ENCODE measurements at places on chromosomes 5 and 9. TPM values are rescaled to one million over a fixed set of nuclear protein-coding genes. Genes with fewer than 3 reads are reported as not detected.

NXNL2 gene
- 0.31 TPM for total RNA-seq

DNA sequence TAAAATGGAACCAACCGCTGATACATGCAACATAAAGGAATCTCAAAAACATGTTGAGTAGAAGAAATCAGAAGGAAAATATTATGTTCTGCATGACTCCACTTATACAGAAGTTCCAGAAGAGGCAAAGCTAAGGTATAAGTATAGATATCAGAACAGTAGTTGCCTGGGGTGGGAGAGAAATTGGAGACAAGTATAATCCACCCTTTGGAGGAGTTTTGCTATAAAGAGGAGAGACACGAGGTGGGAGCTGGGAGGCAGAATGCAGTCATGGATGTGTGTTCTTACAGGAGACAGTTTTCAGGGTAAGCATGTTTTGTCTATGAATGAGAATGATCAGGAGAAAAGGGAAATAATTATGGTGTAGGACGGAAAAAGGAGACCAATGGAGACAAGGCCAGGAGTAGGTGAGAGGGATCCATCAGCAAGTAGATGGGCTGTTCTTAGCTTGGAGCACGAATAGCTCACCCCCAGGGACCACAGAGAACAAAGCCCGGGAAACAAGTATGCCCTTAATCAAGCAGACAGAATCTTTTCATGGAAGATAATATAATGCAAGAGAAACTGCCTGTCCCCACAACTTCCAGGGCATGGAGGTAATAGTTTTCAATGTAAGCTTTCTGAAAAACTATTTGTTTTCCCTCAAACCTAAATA is 72.2 kb downstream of the MED27 start:
- no peak for DNase-seq

GRCh38 chr5:120516805-120517204 is 52.7 kb downstream of the PRR16 start:
- DNase-seq, result peak; percentile 37

DNA sequence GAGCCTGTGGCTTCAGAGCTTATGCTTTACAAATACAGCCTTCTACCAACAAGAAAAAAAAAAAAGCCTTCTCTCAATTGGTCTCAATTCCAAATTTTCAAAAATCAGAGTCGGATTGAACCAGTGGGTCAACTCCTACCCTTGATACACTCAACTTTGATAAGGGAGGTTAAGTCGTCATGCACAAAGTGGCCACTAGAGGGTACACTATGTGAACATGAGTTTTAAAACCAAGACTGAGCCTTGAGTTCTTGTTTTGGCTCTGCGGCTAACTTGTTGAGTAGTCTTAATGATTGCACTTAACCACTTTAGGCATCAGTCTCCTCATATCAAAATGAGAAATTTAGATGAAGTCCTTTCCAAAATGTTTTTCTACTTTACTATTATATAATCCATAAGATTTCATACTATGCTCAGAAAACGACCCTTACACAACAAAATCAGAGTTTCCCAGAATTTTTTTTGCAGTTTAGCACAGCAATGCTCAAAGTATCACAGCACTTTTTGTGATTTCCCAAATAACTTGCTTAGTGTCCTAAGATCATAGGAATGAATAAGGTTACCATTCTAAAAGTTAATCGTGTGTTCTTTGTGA is 92.9 kb upstream of the MTAP start:
- peak; percentile 57 for DNase-seq

- peak; percentile 56 for DNase-seq
Observed at GRCh38 chr9:19409401-19410194, 789 bp downstream of the ACER2 start.
